Psoas muscle (tissue), 8 donors: ENCODE measurements at places on chromosomes 1 and 21. TPM values are rescaled to one million over a fixed set of nuclear protein-coding genes. Genes with fewer than 3 reads are reported as not detected.

The HHIPL2 gene
- total RNA-seq: not detected

The CDK18 gene
- 11.9 TPM for total RNA-seq

The NPR1 gene
- total RNA-seq: 7.0 TPM

The TMEM51 gene
- total RNA-seq: 1.7 TPM

The EFHD2 gene
- total RNA-seq: 6.9 TPM

The SF3B4 gene
- 23.3 TPM for total RNA-seq

The HUNK gene
- total RNA-seq: 0.13 TPM

The PSMD4 gene
- total RNA-seq: 313 TPM

The FAM72A gene
- total RNA-seq: 0.92 TPM

- no peak for DNase-seq
Measured at GRCh38 chr1:174112489-174113162, 46.7 kb upstream of the RABGAP1L start.

GRCh38 chr1:15989776-15990175 lies 13.9 kb upstream of the ZBTB17 start:
- DNase-seq: no peak

GRCh38 chr21:20971296-20971921 lies 26.8 kb upstream of the NCAM2 start:
- peak; percentile 56 for DNase-seq

DNA sequence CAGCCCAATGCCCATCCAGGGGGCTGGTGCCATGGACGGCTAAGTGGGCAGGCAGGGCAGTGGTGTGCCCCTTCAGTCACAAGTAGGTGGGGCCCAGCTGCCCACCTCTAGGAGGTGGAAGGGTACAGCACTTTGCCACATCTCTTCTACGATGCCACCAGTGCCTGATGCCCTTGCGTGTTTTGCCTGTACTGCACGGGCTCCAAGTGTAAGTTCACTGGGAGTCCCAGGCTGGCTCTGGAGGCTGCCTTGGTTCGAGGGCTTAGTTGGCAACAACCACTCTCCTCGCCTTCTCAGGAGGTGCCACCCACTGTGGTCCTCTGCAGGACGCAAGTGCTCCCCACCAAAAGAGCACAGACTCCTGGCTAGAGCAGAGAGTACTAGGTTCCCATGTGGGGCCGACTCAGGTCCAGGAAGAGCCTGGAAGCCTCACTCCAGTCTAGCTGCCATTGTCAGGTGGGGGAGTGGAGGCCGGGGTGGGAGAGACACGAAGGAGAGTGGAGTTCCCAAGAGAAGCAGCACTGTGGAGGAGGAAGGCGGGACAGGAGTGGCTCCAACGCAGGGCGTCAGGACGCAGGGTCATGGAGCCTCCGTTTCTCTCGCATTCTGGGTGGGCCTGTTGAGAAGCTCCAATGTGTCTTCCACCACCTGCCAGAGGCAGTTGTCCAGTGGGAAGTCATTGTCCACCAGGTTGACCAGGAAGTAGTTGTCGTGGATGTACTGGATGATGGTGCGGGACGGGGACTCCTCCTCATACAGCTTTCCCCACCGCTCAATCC lies 15.5 kb downstream of the MTHFR start:
- no peak for DNase-seq

DNA sequence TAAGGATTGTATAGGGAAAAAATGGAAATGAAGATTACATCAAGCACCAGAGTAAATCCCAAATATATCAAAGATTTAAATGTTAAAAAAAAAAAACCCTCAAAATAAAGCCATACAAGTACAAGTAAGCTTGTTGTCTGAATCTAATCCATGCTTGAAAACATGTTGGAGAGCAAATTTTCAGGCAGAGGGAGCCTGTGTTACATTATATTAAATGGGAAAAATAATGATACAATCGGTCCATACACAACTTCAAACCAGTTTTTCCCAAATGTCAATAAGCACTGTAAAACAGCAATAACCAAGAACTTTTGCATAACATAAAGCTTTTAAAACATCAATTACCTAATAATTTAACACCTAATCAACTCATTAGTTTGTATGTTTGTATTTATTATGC lies 949.4 kb upstream of the ADGRL4 start:
- DNase-seq: no peak

DNA sequence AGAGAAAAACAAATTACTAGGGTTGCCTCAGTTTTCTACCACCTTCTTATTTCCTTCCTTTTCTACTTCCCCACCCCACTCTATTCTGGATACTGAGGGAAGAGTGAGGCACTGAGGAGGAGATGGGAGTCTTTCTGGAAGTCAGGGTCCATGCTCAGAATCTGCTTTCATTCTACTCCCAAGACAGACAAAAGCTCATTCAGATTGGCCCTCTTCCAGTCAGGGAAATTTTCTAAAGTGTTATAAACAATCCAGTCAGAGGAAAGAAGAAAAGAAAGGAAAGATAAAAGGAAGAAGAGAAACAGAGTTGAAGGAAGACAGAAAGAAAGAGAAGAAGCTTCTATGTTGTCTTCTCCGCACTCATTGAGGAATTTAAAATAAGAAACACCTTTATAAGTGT lies 228.6 kb downstream of the COP1 start:
- DNase-seq: no peak

DNA sequence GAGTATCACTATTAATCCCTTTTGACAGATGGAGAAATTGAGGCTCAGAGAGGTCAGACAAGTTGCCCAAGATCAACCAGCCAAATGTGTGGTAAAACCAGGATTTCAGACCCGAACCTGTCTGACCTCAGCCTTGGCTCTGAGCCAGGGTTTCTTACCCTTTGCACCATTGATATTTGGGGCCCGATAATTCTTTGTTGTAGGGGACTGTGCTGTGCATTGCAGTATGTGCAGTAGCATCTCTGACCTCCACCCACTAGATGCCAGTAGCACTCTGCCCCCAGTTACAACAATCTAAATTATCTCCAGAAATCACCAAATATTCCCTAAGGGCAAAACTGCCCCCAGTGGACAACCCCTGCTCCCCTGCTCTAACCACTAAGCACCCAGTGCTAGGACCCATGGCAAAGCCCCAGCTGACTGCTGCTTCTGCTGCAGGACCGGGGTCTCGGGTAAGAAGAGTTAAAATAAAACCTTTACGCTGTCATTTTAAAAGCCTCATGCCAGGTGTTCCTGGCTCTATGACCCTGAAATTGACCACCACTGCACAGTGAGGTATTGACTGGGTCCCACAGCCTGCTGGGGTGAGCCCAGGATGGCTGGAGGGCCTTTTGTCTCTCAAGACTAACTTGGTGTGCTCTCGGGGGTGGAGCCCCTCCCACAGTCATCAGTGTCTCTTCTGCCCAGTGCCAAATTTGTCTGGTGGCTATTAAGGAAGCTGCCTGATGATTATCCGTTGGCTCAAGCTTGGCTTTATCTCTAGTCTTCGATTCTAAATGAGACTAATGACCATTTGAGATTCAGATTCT lies 5.6 kb upstream of the MAN1C1 start:
- DNase-seq: no peak

GRCh38 chr21:15366555-15366954 lies 301.8 kb upstream of the NRIP1 start:
- no peak for DNase-seq

GRCh38 chr1:247322442-247322841 lies 9.2 kb downstream of the ZNF496 start:
- DNase-seq: no peak

- DNase-seq: no peak
Measured at GRCh38 chr1:198656500-198656932, 17.7 kb downstream of the PTPRC start.

DNA sequence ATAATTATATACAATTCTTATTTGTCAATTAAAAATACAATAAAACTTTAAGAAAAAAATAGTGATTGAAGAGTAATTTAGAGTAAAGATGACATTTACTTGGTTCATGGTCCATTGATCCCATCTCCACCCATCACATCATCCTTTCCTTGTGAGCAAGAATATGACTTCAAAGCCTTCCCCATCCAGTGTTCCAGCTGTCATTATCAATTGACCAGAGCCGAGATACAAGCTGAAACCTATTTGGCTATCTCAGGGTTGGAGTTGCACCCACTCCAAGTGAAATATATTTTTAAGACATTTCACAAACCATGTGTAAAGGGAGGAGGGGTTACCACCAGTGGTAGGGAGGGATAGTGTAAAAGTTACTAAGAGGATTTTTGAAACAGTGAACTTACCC lies 428.9 kb upstream of the C1orf87 start:
- no peak for DNase-seq

GRCh38 chr21:33552093-33552998 lies 9.5 kb downstream of the SON start:
- no peak for DNase-seq

DNA sequence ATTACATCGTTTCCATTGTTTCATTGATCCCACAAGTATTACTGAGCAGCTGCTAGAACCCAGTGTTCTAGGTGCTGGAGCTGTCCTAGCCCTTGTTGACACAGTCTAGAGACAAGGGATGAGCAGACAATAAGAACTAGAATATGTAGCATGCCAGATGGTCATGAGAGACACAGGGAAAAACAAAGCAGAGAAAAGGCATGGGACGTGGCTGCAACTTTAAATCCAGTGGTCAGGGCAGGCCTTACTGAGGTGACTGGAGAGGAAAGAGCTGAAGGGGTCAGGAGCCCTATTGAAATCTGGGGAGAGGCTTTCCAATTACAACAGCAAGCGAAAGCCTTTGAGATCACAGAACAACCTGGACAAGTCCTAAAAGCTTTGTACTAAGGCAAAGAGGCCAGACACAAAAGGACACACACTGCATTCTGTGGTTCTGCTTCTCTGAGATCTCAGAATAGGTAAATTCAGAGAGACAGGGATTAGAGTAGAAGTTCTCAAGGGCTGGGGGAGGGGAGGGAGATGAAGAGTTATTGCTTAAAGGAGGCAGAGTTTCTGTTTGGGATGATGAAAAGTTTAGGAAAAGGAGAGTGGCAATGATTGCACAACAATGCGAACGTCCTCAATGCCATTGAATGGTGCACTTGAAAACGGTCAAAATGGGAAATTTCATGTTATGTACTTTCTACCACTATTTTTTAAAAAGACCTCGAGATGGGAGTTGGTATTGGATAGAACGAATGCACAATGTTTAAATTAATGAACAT lies 467.4 kb upstream of the VAMP3 start:
- DNase-seq: no peak

DNA sequence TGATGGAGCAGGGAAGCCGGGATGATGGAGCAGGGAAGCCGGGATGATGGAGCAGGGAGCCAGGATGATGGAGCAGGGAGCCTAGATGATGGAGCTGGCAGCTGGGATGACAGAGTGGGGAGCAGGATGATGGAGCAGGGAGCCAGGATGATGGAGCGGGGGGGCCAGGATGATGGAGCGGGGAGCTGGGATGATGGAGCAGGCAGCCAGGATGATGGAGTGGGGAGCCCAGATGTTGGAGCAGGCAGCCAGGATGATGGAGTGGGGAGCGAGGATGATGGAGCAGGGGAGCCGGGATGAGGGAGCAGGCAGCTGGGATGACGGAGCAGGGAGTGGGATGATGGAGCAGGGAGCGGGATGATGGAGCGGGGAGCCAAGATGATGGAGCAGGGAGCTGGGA lies 16.0 kb downstream of the GALNT2 start:
- DNase-seq: no peak

GRCh38 chr1:239587066-239587465 lies 200.7 kb downstream of the CHRM3 start:
- DNase-seq: no peak

DNA sequence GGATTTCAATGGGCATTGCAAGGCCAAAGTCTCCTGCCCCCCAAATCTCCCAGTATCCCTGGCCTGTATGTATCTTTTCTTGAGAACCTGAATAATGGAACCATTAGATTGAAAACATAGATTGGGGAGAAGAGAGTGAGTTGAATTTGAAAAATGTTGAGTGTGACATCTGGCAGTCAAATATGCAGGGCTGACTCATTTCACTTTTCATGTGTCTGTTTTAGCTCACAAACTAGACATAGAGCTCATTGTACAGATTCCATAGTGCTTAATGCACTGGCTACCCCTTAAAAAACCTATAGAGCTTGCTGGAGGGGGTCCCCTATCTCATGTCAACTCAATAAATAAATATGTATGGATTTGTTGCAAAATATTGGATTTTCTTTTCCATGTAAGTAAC lies 30.8 kb downstream of the DDR2 start:
- no peak for DNase-seq

DNA sequence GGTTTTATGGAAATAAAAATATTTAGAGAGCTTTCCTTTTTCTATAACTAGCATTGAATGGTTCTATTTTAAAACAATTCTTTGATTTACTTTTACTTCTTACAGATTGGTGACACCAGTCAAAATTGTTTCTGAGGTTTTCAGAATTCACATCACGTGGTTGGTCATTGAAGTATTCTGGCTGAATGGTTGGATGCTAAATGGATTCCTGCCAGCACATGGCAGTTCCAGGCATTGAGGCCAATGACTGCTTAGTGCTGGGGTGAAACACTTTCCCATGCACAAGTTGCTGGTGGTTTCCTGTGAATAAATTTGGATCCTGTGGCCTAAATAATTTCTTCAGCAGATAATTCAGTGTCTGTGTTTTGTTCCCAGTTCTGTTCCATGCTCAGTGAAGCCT lies 20.6 kb downstream of the NCAM2 start:
- no peak for DNase-seq

DNA sequence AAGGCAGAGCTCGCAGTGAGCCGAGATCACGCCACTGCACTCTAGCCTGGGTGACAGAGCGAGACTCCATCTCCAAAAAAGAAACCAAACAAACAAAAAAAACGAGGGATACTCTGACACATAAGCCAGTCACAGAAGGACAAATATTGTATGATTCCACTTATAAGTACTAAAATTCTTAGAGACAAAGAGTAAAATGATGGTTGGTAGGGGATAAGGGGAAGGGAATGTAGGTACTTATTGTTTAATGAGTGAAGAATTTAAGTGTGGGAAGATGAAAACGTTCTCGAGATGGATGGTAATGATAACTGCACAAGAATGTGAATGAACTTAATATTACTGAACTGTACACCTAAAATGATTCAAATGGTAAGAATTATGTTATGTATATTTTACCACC lies 66.7 kb upstream of the GUCA2A start:
- DNase-seq: no peak

DNA sequence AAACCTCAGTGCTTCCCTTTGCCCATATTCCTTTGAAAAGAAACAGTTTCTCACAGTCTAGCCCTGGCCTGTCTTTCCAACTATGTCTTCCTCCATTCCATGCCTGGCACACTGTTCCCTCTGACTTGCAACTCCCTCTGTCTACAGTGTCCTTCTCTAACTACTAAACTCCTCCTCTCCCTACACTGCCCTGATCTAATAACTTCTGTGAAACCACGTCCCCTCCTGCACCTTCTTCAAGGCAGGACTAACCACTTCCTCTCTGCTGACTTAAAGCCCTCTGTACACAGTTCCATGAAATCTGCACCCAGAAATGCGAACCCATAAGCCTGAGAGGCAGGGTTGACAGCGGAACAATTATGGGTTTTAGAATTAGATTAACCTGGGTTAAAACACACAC lies 62.2 kb upstream of the ATP1B1 start:
- no peak for DNase-seq

- DNase-seq: no peak
Measured at GRCh38 chr1:159987186-159987585, 33.1 kb upstream of the SLAMF9 start.

- DNase-seq: no peak
Measured at GRCh38 chr1:185404907-185405568, 88.0 kb upstream of the IVNS1ABP start.

- no peak for DNase-seq
Measured at GRCh38 chr1:247517795-247518612, 18.2 kb downstream of the OR2C3 start.
